A549 treated with Hydrocortisone at 1 μM for 4 hours (cell line): ENCODE measurements at places on chromosomes 7 and 10. TPM values are rescaled to one million over a fixed set of nuclear protein-coding genes. Genes with fewer than 3 reads are reported as not detected.

Gene NOS3
- total RNA-seq, result 0.33 to 0.51 TPM (median 0.38 TPM) in 5 replicates

Gene TMEM120A
- total RNA-seq, result 37.8 to 45.6 TPM (median 45.0 TPM) in 5 replicates

Gene CTBP2
- 100 to 129 TPM (median 119 TPM) in 5 replicates for total RNA-seq

Gene HACD1
- 35.5 to 63.8 TPM (median 58.6 TPM) in 5 replicates for total RNA-seq

Gene HYAL4
- total RNA-seq, result not detected in 5 replicates

Gene CRHR2
- 0.02 to 0.06 TPM (median 0.05 TPM) in 3 of 5 replicates, not detected in the others for total RNA-seq

Gene GALNT17
- not detected in 5 replicates for total RNA-seq

Gene ELOVL3
- 0.29 to 0.46 TPM (median 0.33 TPM) in 5 replicates for total RNA-seq

Gene GNB2
- 194 to 257 TPM (median 243 TPM) in 5 replicates for total RNA-seq

Gene HNRNPF
- total RNA-seq, result 331 to 373 TPM (median 346 TPM) in 5 replicates

Gene MYO1G
- 0.16 to 0.25 TPM (median 0.21 TPM) in 5 replicates for total RNA-seq

Gene FASTK
- 58.8 to 75.1 TPM (median 73.7 TPM) in 5 replicates for total RNA-seq

Gene CTTNBP2
- total RNA-seq, result 0.18 to 0.54 TPM (median 0.40 TPM) in 5 replicates

Gene SRGN
- 91.0 to 135 TPM (median 98.2 TPM) in 5 replicates for total RNA-seq

Gene LIPM
- total RNA-seq, result not detected in 5 replicates
